CD4-positive, alpha-beta memory T cell (primary cell): ENCODE measurements at places on chromosomes 6 and 20. TPM values are rescaled to one million over a fixed set of nuclear protein-coding genes. Genes with fewer than 3 reads are reported as not detected.

CCN6 gene
- total RNA-seq: not detected

GRCh38 chr6:31861919-31862343 is 690 bp downstream of the NEU1 start:
- DNase-seq: no peak

PCIF1 gene
- total RNA-seq: 63.1 TPM

- DNase-seq: no peak
These were observed 109.1 kb downstream of the TOX2 start for GRCh38 chr20:44023515-44024371.

GCM1 gene
- total RNA-seq: 0.11 TPM

DNA sequence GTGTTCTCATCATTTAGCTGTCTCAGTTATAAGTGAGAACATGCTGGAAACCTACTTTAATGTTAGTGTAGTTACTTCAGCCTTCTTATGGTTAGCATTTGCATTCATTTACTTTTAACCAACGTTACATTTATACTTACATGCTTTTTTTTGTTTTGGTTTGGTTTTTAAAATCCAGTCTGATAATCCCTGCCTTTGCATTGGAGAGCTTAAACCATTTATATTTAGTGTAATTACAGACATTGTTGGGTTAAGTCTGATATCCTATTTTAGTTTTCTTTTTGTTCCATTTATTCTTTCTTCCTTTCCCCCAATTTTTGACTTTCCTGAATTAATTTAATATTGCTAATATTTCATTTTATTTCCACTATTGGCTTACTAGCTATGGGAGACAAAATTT is 70.2 kb downstream of the AIG1 start:
- DNase-seq: no peak

- no peak for DNase-seq
These were observed 37.8 kb downstream of the TAF8 start for GRCh38 chr6:42088101-42088591.

- no peak for DNase-seq
These were observed 70.6 kb upstream of the EYA4 start for GRCh38 chr6:133170602-133171001.

- DNase-seq: no peak
These were observed 2.1 kb downstream of the MAFB start for GRCh38 chr20:40686893-40687292.
